ENCODE measurements at places on chromosomes 7 and 10.

- DNase-seq: peak; percentile 92
Observed at GRCh38 chr10:32332299-32332750, 14.6 kb downstream of the EPC1 start.

DNA sequence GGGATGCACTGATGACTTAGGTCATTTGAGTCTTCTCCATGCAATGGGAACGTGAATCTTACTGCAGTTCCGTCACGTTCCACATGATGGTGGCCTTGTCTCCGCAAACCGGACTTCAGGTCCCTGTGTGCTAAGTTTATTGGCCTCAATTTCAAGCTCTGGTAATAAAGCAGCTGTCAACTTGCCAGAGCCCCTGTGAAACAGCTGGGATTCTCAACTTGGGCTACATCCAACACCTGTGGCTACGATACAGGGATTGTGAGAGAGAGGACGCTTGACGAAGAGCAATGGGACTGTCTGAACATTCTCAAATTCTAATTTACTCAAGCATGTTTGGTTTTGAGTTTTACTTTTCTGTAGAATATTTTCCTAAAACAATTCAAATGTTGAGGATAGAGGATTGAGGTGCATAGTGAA, 174.2 kb downstream of the PTN start:
- DNase-seq: no peak

- no peak for DNase-seq
Observed at GRCh38 chr10:85604884-85605283, 761.7 kb downstream of the GRID1 start.

DNA sequence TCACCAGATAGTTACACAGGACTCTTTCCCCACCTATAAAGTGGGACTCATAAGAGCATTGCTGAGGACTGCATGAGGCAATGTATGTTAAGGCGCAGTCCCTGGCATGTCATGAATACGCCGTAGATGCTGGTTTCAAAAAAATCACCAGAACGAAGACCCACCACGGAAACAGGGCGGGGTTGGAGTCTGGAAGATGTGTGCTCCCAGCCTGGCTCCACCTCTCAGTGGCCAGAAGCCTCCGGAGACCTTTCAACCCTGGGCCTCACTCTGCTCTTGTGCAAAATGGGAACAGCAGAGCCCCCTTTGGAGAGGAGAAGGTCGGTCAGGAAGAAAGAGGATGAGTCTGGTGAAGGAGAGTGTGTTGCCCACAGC, 12.4 kb upstream of the ZMIZ1 start:
- DNase-seq: no peak

- DNase-seq: no peak
Observed at GRCh38 chr10:113562069-113562468, 9.2 kb downstream of the HABP2 start.

GRCh38 chr10:88028072-88028471, 164.6 kb downstream of the PTEN start:
- DNase-seq: no peak

DNA sequence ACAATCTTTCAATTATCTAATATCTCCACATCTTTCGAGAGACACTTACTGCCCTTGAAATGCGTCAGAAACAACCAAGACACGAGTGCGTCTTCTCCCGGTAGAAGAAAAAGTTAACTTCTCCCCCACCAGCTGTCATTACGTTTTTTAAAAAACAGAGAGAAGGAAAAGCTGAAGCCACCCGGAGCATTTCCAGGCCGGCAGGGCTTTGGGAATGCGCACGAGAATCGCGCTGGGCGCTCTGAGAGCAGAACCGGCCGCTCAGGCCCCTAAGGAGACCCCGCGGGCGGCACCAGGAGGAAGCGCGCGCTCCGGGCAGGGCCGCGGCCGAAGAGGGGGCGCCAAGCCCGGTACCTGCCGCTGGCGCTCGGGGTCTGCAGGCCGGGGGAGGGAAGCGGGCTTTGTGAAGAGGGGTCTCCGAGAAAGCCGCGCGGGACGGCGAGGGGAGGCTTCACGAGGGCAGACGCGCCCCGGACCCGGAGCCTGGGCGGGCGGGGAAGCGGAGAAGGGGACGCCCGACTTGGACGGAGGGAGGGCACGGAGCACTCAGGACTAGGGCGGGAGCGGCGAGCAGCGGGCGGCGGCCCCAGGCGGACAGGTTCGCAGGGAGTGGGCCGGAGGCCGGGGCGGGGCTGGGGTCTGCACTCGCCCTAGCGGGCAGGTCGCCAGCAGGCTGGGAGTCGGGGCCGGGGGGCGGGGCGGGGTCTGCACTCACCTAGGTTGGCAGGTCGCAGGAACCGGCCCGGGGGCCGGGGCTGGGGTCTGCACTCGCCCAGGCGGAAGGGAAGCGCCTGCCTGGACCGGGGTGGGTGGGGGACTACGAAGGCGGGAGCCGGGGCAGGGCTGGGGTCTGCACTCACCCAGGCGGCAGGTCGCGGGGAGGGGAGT, 932 bp downstream of the ESYT2 start:
- DNase-seq: no peak

GRCh38 chr7:6536262-6537260, 14.7 kb downstream of the GRID2IP start:
- no peak for DNase-seq

DNA sequence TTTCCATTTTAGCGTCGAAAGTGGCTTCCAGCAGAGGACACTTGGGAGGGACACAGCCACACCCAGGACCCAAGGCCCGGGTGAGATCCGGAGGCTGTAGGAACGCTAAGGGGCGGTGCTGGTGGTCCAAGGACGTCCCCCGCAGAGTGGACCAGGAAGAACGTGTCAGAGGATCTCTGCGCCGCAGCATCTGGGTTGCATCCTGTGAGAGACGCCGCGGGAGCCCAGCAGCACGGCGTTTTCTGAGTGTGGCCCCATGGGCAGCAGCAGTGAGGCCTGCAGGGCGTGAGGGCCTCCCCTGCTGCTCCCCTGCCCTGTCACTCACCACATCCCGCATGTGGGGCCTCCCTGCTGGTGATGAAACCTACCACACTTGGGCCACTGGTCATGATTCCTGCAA, 40.5 kb upstream of the BNIP3 start:
- no peak for DNase-seq

GRCh38 chr10:89783406-89783805, 82.0 kb downstream of the KIF20B start:
- no peak for DNase-seq

- no peak for DNase-seq
Observed at GRCh38 chr10:44293306-44293778, 91.6 kb downstream of the CXCL12 start.
